CD4-positive, alpha-beta T cell (primary cell): ENCODE measurements at places on chromosomes 6 and 20.

DNA sequence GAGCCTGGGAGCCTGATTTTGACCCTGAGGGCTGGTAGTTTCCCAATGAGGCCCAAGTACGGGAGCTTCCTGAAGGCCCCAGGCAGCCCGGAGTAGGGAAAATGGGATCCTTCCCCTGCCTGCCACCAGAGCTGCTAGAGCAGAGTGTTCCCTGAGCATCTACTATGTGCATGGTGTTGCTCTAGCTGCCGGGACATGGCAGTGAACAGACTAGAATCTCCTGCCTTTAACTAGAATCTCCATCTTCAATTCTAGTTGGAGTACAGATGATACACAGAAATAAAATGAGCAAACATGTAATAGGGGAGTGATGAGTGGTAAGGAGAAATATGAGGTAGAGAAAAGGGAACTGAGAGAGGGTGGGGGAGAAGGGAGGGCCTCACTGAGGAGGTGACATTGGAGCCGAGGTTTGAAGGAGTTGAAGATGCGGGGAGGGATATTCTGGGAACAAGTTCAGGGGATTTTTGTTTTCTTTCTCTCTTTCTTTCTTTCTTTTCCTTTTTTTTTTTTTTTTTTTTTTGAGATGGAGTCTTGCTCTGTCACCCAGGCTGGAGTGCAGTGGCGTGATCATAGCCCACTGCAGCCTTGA is 18.5 kb downstream of the VSTM2L start:
- no peak for DNase-seq

GRCh38 chr6:139903411-139904157 is 529.1 kb upstream of the CITED2 start:
- DNase-seq: no peak

- DNase-seq: no peak
Observed at GRCh38 chr20:32606107-32606506, 21.0 kb upstream of the NOL4L start.

- no peak for DNase-seq
Observed at GRCh38 chr6:111263837-111264236, 176.5 kb downstream of the SLC16A10 start.

DNA sequence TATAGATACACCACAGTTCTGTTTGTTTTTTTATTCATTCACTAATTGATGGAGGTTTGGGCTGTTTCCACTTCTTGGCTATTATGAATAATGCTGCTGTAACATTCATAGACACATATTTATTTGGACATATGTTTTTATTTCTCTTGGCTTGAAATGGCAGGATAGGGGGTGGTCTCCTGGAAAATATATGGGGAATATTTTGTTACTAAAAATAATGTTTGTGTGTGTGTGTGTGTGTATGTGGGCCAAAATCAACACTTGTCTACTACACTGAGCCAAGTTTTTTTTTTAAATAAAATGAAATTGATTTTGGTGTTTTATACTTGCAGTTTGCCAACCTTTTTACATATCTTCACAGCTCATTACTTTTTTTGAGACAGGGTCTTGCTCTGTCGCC is 264.4 kb upstream of the SULF2 start:
- DNase-seq: no peak

DNA sequence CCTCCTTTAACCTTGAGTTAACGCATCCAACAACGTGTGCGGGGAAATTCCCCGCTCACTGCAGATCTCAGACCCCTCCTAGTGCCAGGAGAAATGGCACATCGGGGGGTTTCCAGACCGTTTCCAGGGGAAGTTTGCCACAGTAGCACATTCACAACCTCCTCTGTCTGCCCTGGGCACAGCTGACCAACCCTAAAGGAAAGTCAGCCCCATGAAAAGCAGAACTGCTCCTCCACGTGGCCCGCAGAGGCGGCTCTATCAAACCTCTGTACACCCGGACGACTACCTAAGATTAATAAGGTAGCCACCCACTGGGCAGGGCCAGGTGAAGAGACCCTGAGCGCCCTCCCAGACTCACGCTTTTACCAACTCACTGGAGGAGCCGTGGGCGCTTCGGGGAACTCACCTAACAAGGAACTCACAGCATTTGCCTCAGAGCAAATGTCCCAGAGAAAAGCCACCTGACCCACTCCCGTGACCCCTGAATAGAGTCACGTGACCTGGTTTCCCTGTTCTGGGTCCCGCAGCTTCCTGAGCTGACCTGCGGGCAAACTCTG is 93.1 kb downstream of the PRND start:
- DNase-seq: peak; percentile 49

DNA sequence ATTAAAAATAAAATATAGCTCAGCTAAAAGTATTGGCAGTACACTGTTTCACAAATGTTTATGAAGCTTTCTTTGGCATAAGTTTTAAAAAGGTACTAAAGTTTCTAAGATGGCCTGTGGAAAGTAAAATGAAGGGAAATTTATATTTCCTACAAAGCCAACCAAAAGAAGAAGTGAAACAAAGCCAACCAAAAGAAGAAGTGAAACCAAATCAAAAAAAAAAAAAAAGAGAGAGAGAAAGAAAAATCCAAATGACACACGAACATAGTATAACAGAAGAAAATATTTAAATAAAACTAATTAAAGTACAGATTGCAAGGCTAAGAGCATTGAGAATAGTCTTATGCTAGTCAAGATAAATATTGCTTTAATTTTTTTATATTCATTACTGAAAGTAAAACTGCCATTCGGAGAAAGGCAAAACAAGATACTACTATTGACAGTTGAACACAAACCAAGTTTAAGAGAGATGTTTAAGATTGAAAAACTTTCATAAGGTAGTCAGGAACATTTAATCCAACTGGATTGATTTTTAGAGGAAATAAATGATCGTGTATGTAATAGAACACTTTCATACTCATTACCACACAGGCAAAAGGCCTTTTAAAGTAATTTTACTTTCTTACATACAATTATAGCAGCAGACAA is 12.8 kb upstream of the KHDRBS2 start:
- DNase-seq: no peak

GRCh38 chr6:38179300-38179699 is 359.8 kb downstream of the ZFAND3 start:
- no peak for DNase-seq

GRCh38 chr6:112640891-112641290 is 293.8 kb downstream of the RFPL4B start:
- DNase-seq: no peak

- no peak for DNase-seq
Observed at GRCh38 chr6:127946388-127946787, 45.5 kb upstream of the THEMIS start.

- no peak for DNase-seq
Observed at GRCh38 chr6:41636833-41637193, 1.5 kb upstream of the MDFI start.

- DNase-seq: no peak
Observed at GRCh38 chr6:79798841-79799240, 148.5 kb downstream of the ELOVL4 start.

DNA sequence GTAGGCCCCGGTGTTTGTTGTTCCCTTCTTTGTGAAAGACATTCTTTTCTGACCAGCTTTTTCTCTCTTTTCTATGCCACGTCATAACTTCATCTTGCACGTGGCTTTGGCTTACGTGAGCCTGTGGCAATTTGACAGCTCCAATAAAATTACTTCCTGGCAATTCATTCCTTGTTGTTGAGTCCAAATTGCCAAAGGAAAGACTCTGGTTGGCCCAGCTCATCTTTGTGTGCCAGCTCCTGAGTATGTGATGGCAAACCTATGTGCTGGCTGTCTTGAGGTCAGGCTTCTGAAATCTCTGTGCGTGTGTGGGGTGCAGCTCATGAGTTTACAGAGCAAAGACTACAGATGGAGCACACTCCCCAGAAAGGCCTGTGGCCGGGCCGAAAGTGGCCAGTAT is 272.5 kb upstream of the SGK1 start:
- DNase-seq: no peak

- DNase-seq: peak; percentile 42
Observed at GRCh38 chr6:160534050-160534696, 129.9 kb downstream of the LPA start.

DNA sequence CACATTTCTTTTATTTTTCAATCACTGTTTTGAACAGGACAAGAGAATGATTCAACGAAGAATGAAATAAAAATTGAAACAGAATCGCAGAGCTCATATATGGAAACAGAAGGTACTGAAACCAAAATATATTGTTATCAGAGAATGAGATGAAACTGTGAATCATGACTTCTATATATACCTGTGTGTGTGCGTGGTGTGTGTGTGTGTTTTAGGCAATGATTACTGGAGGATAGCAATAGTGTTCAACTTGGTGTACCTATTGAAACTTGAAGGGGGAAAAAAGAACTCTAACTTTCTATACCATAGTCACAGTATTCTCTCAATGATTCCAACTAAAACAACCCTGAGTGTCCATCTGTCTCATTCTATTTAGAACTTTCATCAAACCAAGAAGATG is 586.6 kb downstream of the KIF16B start:
- DNase-seq: no peak

DNA sequence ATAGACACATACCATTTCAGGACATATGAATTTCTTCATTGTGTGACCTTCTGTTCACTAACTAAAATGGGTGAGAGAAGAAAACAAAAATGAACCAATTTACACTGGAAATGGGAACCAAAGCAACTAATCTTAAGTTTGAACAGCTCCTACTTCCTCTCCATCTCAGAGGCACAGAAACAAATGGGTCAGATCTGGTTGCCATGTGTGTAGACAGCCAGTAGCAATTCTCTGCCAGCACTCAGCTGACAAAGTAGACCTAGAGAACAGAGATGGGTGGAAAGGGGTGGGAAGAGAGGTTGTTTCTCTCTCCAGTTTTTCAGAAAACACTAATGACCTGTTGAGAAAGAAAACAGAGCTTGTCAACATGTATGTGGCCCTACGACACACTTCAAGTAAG is 14.3 kb upstream of the POPDC3 start:
- no peak for DNase-seq

- no peak for DNase-seq
Observed at GRCh38 chr6:164130151-164130550, 715.6 kb downstream of the QKI start.

DNA sequence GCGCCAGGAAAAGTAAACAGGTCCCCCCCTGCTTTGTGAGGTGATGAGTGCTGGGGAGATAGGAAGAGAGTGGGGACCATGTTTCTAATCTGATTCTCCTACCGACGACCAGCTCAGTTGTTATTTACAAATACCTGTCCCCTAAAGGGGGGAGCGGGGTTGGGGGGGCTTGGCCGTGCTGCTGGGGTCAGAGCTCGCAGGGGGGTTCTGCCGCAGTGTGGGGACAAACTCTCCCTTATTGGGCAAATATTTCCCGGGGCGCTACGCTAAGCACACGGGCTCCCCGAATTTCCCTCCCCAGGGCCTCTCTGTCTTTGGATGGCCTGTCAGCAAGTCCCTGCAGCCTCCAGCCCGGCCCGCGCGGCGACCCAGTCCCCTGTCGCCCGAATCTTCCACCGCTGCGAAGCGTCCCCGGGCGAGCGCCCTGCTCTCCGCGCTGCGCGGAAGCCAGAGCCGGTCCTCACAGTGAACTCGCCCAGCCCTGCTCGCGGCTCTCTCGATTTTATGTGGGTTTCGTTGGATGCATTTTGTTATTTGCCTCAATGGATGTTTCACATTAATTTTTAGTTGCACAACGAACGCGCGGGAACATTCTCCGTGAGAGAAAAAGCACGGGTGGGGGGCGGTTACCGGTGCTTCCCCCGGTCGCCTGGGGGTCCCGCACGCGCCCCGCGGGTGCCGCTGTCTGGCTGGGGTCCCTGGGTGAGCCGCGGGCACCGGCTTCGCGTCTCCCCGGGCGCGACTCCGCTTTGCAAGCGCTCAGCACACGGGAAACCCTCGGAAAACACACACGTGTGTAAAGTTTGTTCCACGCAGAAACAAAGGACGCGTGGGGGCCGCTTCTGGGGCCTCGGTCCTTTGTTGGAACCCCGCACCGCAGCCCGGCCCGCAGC is 1.5 kb upstream of the STX16 start:
- no peak for DNase-seq

DNA sequence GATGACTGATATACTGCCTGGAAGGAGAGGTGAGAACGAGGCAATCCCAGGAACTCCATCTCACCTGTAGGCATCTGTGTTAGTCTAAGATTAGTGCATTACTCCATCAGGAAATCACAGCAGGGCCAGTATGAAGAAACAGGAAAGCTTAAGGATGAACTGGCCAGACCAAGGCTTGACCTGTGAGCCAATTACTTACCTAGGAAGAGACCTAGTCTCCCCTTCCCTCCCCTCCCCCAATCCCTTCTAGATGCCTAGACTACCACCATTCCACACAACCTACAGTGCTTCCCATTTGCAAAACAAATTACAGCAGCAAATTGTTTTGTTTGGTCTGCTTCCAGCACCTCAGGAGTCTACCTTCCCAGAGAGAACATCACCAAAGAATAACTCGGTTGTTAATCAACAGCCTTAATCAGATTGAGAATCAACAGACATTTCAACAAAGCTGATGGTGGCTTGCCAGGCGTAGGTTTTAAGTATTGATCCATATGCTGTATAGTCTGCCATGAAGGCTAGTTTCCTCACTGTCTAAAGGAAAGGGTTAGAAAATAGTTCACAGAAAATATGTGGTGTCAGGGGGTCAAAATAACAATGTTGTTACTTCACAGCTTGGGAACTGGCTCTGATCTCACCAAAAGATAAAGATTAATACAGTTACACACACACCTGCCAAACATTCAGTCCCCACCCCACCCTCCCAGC is 10.1 kb downstream of the PKHD1 start:
- no peak for DNase-seq

DNA sequence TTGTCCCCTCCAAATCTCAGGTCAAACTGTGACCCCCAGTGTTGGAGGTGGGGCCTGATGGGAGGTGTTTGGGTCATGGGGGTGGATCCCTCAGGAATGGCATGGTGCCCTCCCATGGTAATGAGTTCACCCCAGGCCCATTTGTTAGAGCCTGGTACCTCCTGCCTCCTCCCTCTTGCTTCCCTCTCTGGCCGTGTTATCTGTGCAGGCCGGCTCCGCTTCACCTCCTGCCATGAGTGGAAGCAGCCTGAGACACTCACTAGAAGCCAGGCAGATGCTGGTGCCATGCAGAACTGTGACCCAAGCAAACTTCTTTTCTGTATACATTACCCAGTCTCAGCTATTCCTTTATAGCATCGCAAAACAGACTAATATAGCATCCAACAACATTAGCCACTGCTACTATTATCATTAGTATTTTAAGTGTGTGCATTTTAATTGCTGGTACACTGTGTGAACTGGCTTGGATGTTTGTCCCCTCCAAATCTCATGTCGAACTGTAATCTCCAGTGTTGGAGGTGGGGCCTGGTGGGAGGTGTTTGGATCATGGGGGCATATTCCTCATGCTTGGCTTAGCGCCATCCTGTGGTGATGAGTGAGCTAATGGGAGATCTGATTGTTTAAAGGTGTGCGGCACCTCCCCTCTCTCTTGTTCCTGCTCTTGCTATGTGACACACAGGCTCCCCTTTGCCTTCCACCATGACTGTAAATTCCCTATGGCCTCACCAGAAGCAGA is 12.2 kb upstream of the OSER1 start:
- DNase-seq: no peak

- DNase-seq: no peak
Observed at GRCh38 chr20:25529295-25529951, 55.9 kb downstream of the NINL start.
